Skeletal muscle tissue (tissue), 5 donors: ENCODE measurements at places on chromosomes 3 and 15. TPM values are rescaled to one million over a fixed set of nuclear protein-coding genes. Genes with fewer than 3 reads are reported as not detected.

The MYO1E gene
- 29.7 TPM for total RNA-seq

The GOLGA8T gene
- total RNA-seq, result not detected

The CCDC39 gene
- not detected for total RNA-seq

The CHST13 gene
- not detected for total RNA-seq

The BLM gene
- 2.1 TPM for total RNA-seq

The FYCO1 gene
- 16.7 TPM for total RNA-seq

The CPLX3 gene
- not detected for total RNA-seq

The STAC gene
- 49.1 TPM for total RNA-seq
